ENCODE measurements at places on chromosomes 2 and 18. TPM values are rescaled to one million over a fixed set of nuclear protein-coding genes. Genes with fewer than 3 reads are reported as not detected.
A peak's percentile ranks its signal among the peaks of the same experiment; 100 is the strongest.

GRCh38 chr2:144300632-144301031 lies 219.3 kb downstream of the ZEB2 start:
- H3K27me3 ChIP-seq = no peaks in the 10 kb centered on the region
- DNase-seq = no peak
- H3K27ac ChIP-seq = no peak overlapping the region
- no peak overlapping the region for H3K4me3 ChIP-seq
- H3K4me1 ChIP-seq = peaks cover 6% of the 10 kb centered on the region
- no peaks in the 10 kb centered on the region for H3K36me3 ChIP-seq

GRCh38 chr18:31774477-31774785 lies 13.8 kb upstream of the SLC25A52 start:
- H3K36me3 ChIP-seq = no peaks in the 10 kb centered on the region
- no peaks in the 10 kb centered on the region for H3K4me1 ChIP-seq
- no peaks in the 10 kb centered on the region for H3K27me3 ChIP-seq

- H3K27me3 ChIP-seq = peaks cover 98% of the 10 kb centered on the region
- no peak overlapping the region for H3K27ac ChIP-seq
- H3K36me3 ChIP-seq = no peaks in the 10 kb centered on the region
- no peak for DNase-seq
- peak overlapping the region; percentile 58 for H3K4me3 ChIP-seq
Measured at GRCh38 chr2:238850091-238850490, 2.2 kb downstream of the TWIST2 start.

DNA sequence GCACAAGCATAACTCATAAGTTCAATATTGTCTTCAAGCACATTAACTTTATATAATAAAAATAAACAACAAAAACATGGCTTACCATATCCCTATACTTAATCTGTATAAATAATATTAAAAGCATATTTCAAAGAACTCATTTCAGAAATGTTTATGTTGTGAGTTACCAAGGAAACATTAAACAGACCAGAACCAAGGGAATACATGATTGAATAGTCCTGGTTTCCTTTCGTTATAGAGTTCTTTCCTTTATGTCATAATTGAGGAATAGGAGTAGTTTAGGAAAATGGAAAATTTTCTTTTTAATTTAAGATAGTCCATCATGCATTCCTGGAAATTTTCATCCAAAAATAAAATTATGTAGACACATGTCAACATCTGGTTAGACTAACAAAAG lies 343.0 kb downstream of the ERBB4 start:
- no peaks in the 10 kb centered on the region for H3K27me3 ChIP-seq
- no peak for DNase-seq
- no peaks in the 10 kb centered on the region for H3K4me1 ChIP-seq
- H3K27ac ChIP-seq = no peak overlapping the region
- H3K36me3 ChIP-seq = no peaks in the 10 kb centered on the region
- no peak overlapping the region for H3K4me3 ChIP-seq

GRCh38 chr2:101025561-101025960 lies 23.5 kb downstream of the RPL31 start:
- H3K27ac ChIP-seq = no peak overlapping the region
- H3K27me3 ChIP-seq = no peaks in the 10 kb centered on the region
- no peak for DNase-seq
- no peak overlapping the region for H3K4me3 ChIP-seq
- no peaks in the 10 kb centered on the region for H3K4me1 ChIP-seq
- H3K36me3 ChIP-seq = peaks cover 7% of the 10 kb centered on the region

- H3K27me3 ChIP-seq = no peaks in the 10 kb centered on the region
- H3K4me1 ChIP-seq = no peaks in the 10 kb centered on the region
- DNase-seq = no peak
- H3K27ac ChIP-seq = no peak overlapping the region
- no peak overlapping the region for H3K4me3 ChIP-seq
- no peaks in the 10 kb centered on the region for H3K36me3 ChIP-seq
Measured at GRCh38 chr18:5646739-5647138, 102.9 kb upstream of the EPB41L3 start.

- H3K4me1 ChIP-seq = no peaks in the 10 kb centered on the region
- H3K27me3 ChIP-seq = no peaks in the 10 kb centered on the region
- no peaks in the 10 kb centered on the region for H3K36me3 ChIP-seq
Measured at GRCh38 chr2:174595116-174595809, 2.3 kb downstream of the WIPF1 start.

GRCh38 chr2:9656270-9656766 lies 25.5 kb upstream of the YWHAQ start:
- DNase-seq = no peak
- H3K4me3 ChIP-seq = no peak overlapping the region
- peaks cover 14% of the 10 kb centered on the region for H3K4me1 ChIP-seq
- no peaks in the 10 kb centered on the region for H3K27me3 ChIP-seq
- no peaks in the 10 kb centered on the region for H3K36me3 ChIP-seq

DNA sequence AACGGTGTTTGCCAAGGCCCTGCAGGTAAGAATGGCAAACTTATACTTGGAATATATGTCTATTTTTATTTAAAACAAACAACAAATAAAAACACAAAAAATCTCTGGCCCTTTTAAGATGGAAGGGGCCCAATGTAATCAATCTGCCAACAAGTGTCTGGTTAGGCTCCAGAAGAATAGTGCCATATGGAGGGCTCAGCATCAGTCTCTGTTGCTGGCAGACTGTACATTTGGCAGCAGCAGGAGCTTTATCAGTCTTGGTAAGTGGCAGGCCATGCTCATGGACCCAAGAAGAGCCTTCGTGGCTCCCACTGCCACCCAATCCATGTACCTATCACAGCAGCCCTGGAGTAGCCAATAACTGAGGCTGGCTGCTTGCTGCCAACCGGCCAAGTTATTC lies 101.1 kb downstream of the GALNT3 start:
- no peaks in the 10 kb centered on the region for H3K27me3 ChIP-seq
- no peaks in the 10 kb centered on the region for H3K36me3 ChIP-seq
- H3K4me1 ChIP-seq = no peaks in the 10 kb centered on the region
- H3K27ac ChIP-seq = no peak overlapping the region

GRCh38 chr18:76725445-76725844 lies 96.9 kb upstream of the ZNF236 start:
- no peaks in the 10 kb centered on the region for H3K36me3 ChIP-seq
- H3K4me1 ChIP-seq = no peaks in the 10 kb centered on the region
- H3K27ac ChIP-seq = no peak overlapping the region

The AMMECR1L gene
- polyA plus RNA-seq = 7.1 TPM

The PTPRN gene
- not detected for polyA plus RNA-seq

The COL4A3 gene
- polyA plus RNA-seq = 5.9 TPM

The MOGAT1 gene
- polyA plus RNA-seq = 0.07 TPM

The UNC80 gene
- under 0.01 TPM for polyA plus RNA-seq
